Head of caudate nucleus (tissue), 42 donors: ENCODE measurements at places on chromosomes 7 and 10.

DNA sequence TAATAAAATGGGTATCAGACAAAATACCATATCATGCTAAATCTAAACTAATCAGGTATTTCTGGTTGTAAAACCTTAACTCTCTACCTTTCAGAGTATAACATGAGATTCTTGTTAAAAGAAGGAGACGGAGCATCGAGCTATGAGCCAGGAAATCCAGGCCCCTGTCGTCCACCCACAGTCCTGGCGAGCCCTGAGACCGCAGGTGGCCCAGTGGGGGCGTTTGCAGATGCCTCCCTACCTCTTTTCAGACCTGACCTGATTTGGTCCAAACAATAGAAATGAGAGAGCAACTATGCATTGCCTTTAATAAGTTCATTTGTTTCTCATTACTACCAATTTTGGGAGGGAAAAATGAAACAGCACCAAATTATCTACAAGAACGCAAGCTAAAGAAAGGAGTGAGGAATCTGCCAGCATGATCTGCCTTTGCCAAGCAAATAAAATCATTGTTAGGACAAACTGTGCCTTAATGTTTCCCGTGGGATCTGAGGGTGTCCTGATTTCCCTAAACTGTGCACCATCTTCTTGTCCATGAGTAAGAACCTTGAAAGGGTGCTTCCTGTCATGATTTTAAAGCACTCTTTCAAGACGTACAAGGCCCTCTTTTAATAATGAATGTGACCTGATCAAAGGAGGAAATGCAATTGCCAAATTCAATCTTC lies 166.7 kb downstream of the TCERG1L start:
- no peak for DNase-seq

DNA sequence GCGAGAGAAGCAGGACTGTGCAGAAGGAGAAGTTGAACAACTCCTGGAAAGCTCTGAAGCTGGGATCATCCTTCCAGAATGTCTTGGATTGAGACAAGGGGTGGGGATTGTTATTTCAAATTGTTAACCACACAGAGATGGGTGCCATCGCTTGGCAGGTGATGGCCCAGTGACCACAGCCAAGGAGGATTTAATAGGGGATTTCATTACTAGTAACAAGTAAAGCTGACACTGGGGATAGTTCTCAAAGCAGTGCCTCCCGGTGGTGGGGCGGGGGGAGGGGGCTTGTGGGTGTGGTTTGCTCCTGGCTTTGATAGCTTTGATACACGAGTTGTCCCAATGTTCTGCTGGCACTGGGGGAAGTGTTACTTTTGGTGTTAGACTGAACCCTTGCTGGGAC lies 59.2 kb downstream of the ZNF503 start:
- DNase-seq = no peak

- DNase-seq = peak; percentile 77
Measured at GRCh38 chr10:13348216-13349017, at the start of gene SEPHS1. Gene SEPHS1, minus strand, starts transcription at chr10:13348293. Its CDS starts 3,343 bp downstream, at chr10:13344950.

- peak; percentile 18 for DNase-seq
Measured at GRCh38 chr7:150417239-150417638, 33.2 kb upstream of the GIMAP8 start.

- no peak for DNase-seq
Measured at GRCh38 chr7:81469153-81469868, 300.5 kb downstream of the HGF start.

DNA sequence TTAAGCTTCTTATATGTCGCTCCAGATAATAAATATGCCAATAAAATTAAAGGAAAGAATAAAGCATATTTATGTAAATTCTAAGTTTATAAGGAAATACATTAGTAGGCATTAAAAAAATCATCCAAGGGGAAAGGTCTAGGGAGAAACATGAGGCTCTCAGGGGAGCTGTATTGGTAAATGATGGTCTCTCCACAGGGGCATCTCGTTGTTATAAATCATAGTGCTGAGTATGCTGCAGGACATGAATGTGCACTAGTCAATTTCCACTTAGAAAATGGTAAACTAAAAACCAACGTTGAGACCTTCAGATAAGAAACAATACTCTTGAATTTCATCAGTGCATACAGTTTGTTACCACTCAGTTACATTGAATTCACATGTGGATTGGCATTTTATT lies 194.0 kb upstream of the AHR start:
- no peak for DNase-seq

DNA sequence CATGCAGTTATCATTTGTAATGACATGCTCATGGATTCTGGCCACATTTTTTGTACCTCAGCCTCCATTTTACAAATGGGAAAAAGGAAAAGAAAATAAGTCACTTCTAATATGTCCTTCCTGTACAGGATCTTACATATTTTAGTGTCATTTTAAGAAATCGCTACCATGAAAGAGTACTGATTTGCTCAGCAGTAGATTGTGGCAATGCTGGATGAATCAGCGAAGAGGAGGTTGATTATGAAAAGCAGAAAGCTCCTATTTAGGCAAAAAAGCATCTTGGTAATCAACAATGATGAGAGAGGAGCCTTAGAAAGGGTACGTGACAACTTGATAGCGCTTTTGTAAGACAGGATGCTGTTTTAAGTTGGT lies 522.9 kb downstream of the PARD3 start:
- no peak for DNase-seq

DNA sequence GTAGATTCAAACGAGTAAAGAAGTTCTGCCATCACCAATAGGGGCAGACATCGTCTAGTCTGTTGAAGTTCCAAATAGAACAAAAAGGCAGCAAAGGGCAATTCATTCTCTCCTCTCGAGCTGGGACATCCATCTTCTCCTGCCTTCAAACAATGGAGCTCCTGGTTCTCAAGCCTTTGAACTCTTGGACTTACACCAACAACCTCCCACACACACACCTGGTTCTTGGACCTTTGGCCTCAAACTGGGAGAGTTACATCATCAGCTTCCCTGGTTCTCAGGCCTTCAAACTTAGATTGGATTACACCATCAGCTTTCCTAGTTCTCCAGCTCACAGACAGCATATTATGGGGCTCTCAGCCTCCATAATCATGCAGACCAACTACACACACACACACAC lies 9.8 kb upstream of the GIMAP5 start:
- DNase-seq = no peak
